ENCODE measurements at places on chromosomes 7 and 10.

GRCh38 chr10:117615649-117616048 is 73.1 kb downstream of the EMX2 start:
- DNase-seq: no peak

- no peak for DNase-seq
These were observed 1235.3 kb upstream of the AUTS2 start for GRCh38 chr7:68362745-68363518.

DNA sequence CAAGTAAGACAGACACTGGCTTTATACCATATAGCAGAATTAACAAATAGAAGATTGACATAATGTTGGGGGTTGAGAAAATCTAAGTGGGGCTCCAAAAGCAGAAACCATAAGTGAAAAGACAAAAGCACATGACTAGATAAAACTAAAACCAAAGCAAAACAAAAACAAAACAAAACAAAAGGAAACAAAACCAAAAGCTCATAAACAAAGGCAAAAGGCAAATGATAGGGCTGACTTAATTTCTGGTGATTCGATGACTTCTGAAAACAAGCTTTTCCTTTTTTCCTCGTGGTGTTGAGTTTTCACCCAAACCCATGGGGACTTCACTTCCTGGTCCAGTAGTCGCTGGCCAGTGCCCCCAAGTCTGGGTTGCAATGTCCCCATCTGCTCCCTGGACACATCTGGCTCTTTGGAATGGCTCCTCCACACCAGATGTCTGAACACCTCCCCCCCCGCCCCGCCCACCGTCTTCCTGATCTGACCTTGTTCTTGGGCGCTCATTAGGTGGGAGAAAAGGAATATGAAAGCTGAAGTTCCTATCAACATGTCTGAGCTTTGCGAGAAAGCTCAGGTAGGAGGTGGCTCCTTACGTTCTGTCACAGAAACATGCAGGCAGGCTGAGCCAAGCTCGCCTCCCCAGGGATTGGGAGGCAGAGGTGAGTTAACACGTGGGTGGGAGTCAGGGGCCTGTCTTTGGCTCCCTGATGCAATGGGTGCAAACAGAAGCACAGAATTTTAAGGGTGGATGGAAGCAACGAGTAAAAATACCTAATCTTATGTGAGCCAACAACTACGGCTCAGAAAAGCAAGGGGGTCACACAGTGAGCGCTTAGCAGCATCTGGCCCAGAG is 121.0 kb downstream of the NEURL1 start:
- DNase-seq: no peak

GRCh38 chr7:78149787-78150186 is 351.2 kb downstream of the PHTF2 start:
- DNase-seq: peak; percentile 58

DNA sequence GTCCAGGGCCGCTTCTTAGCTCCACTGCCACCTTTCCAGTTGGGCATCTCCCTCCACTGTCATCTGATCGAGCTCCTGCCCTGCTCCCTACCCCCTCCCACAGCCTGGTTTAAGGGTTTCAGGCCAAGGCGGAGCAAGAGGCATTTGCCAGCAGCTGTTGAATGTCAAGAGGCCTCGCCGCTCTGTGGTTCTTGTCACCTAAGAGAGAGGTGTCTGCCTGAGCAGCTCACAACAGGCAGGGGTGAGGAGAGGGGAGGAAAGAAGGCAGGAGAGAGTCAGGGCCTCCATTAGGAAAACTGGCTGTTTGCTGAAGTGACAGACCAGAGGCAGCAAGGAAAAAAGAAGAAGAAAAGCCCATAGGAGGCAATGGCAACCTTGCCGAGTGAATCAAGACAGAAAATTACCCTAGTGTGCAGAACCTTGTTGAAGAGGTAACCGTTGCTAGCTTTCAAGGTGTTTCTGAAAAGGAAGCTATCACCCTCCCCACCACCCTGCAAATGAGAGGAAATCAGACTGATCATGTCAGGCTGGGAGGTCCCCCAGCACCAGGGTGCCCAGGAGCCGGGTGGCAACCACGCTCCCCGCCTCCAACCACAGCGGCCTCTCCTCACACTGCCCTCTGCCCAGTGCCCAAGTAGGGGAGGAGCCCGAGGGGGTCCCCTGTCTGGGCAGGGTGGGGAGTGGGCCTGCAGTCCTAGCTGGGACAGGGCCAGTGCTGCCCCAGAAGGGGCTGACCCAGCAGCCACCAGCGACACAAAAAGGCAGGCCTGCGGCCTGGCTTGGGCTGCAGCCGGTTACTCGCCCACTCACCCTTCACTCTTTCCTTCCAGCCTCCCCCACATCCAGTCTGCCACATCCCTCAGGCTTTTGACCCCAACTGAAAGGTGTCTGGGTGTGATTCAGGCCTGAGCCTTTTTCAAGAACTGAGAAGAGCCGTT is 7.1 kb downstream of the GATA3 start:
- DNase-seq: no peak

DNA sequence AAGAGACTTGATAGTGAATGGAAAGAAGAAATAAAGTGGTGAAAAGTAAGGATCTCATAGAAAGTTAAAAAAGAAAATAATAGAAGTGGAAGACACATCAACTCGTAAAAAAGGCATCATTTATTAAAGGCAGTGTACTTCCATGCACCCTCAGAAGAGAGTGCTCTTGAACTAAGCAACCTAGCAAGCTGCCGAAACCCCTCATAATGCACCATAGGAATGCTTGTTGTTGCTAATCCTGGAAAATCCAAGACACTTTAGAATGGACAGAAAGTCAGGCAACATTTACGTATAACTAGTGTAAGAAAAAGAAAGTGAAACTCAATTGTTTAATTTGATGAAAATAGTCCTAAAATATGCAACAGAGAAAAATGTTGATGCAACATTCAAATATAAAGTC is 12.8 kb downstream of the TFPI2 start:
- no peak for DNase-seq

DNA sequence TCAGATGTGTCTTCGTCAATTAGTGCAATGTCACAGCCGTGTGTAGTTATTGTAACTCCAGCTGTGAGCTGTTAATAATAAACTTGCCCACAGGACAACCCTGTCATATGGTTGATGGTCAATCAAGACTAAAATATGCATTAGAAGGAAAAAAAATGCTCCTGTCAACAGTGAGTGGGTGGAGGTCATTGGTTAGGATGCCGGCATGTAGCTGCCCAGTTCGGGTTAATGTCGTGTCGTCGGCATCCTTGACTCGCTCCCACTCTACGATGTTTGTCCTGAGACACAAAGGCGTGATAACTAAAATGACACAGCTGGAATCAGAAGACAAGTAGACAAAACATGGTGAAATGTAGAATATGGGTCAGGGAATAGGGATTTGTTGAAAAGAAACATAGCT is 442.8 kb upstream of the NPVF start:
- peak; percentile 66 for DNase-seq

GRCh38 chr7:25388681-25389080 is 160.4 kb upstream of the NPVF start:
- no peak for DNase-seq
